KBM-7 (cell line): ENCODE measurements at places on chromosomes 6 and 20.
A peak's percentile ranks its signal among the peaks of the same experiment; 100 is the strongest.

- DNase-seq, result no peak
Observed at GRCh38 chr6:162857326-162857725, 129.6 kb downstream of the PACRG start.

GRCh38 chr6:44176130-44176761, 17.6 kb downstream of the CAPN11 start:
- no peak for DNase-seq

DNA sequence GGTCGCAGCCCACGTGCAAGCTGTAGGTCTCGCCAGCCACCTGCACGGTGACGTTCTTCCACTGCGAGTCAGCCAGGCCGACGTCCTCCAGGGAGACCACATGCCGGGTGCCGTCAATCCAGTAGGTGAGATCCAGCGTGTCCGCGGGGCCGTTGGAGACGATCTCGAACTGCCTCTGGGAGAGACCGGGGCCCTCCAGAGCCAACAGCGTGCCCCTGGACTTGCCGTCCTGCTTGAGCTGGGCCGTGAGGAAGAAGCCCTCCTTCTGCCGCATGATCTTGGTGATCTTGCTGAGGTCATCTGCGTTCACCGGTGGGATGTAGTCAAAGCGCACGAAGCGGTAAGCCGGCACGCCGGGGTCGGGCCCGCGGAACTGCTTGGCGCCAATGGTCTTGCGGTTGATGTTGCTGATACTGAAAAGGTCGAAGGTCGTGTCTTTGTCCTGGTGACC, 5.1 kb downstream of the THBS2 start:
- DNase-seq, result no peak

- DNase-seq, result no peak
Observed at GRCh38 chr6:136710877-136711552, 81.3 kb downstream of the MAP3K5 start.

DNA sequence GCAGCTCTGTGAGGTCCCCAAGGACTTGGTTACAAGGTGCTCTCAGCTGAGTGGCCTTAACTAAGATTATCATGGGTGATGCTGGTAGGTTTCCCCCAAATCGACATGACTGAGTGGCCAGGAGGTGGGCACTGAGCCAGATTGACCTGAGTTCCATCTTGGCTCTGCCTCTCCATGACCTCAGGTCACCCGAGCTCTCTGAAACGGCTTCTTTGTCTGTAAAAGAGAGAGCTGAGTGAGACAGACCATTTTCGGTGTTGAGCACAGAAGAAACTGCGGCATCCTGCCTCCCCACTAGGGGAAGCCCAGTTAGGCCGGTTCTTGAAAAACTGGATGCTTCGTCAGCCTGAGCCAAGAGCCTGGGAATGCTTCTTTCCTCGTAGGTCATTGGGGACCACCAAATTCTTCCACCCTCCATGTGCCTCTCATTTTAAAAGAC, 14.1 kb upstream of the STX16 start:
- no peak for DNase-seq

DNA sequence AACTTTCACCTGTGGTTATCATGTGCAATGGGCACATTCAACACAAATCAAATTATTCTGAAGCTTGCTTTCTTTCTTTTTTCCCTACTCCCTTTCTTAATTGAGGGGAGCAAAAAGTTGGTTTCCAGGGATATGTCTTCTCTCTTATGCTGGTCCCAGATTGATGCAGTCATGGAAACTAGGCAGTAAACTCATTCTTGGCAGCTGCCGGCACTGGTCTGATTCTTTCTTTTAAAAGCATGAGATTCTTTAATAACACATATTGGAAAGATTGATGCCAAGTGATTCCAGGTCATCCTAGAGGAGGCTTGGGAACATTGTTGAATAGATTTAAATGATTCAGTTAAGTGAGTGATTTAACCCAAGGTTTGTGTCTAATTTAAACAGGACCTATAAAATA, 29.0 kb downstream of the PTPRA start:
- no peak for DNase-seq

- DNase-seq, result no peak
Observed at GRCh38 chr20:63697868-63698545, 1.6 kb downstream of the TNFRSF6B start.

DNA sequence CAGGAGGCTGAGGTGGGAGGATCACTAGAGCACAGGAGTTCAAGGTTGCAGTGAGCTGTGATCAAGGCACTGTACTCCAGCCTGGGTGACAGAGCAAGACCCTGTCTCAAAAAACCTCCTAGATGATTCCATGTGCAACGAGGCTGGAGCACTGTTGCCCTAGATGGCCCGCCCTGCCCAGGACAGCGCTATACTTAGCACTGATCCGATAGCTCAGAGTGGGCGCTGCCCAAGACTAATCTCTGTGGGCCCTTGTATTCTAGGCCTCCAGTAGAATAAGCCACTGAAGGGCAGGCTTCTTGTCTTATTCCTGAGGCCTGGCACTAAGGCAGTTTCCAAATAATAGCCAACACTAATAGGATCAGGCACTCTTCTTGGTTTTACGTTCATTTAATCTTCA, 41.0 kb downstream of the STK35 start:
- no peak for DNase-seq

DNA sequence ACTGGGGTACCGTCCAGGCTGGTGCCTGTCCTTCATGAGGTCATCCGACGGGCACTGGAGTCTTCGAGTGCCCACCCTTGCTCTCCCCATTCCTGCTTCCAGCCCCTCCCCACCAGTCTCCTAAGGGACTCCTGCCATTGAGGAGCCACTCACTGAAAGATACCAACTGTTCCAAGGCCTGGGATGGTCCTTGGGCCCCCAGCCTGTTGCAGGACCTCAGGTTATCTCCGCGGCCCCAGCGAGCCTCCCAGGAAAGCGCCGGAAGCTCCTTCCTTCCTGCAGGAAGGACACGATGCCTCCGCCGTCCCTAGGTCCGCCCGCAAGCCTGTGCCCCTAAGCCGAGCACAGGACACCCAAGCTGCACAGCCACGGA, 1.2 kb downstream of the NKAIN4 start:
- DNase-seq, result no peak

GRCh38 chr6:47701363-47701762, 3.0 kb downstream of the ADGRF4 start:
- DNase-seq, result no peak

GRCh38 chr6:74902089-74902488, 303.8 kb downstream of the COL12A1 start:
- DNase-seq, result no peak

GRCh38 chr6:36386495-36387439, 702 bp downstream of the ETV7 start:
- DNase-seq, result peak; percentile 19

DNA sequence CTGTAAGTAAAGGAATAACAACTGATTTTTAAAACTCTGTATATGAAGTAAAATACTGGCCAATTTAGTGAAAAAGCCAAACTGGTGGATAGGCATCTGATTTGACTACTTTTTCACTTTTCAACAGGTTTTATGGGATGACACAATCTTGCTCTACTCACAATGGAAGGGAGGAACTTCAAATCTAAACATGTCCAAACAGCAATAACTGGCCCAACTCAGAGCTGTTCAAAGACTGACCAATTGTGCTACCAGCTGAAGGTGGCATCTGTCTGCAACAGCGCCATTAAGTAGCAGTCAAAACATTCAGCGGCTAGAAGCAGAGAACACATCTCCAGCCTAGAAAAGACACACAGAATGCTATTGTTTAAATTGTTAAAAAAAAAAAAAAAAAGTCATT, 44.6 kb downstream of the SESN1 start:
- DNase-seq, result no peak

GRCh38 chr20:24501764-24502556, 32.5 kb downstream of the SYNDIG1 start:
- DNase-seq, result no peak

DNA sequence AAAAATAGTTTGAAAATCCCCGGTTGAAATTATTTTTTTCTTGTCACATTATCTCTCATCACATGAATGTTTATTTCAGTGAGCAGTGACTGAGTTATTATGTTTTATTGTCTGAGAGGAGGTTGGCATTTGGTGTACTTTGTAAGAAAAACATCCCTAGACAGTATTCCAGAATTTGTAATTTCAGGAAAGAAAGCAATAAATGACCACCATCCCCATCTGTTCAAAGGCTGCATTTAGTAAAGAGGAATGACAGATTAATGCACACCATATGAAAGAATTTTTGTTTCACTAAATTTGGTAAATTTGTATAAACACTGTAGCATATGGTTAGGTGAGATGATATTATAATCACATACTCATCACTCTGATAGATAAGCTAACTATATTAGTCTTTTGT, 57.1 kb upstream of the FUT9 start:
- DNase-seq, result no peak

GRCh38 chr6:80282913-80283554, 176.6 kb downstream of the BCKDHB start:
- no peak for DNase-seq

GRCh38 chr20:53736122-53736756, 142.6 kb upstream of the ZNF217 start:
- DNase-seq, result no peak

DNA sequence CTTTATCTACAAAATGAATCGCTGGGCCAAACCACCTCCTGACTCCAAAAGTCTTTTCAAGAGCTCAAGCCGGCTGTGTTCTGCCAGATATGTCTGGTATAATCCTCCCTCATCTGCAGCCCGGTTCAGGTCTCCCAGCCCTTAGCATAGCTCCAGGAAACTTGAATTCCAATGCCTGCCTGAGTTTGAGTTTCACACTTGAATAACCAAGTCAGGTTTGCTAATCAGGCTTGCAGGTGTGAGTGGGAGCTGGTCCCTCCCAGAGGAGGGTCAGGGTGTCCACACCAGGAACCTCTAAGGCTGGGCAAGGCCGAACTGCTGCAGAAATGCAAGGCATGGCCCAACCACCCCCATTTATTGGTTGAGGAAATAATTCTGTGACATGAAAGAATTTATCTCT, 96.6 kb downstream of the TMEM242 start:
- no peak for DNase-seq

DNA sequence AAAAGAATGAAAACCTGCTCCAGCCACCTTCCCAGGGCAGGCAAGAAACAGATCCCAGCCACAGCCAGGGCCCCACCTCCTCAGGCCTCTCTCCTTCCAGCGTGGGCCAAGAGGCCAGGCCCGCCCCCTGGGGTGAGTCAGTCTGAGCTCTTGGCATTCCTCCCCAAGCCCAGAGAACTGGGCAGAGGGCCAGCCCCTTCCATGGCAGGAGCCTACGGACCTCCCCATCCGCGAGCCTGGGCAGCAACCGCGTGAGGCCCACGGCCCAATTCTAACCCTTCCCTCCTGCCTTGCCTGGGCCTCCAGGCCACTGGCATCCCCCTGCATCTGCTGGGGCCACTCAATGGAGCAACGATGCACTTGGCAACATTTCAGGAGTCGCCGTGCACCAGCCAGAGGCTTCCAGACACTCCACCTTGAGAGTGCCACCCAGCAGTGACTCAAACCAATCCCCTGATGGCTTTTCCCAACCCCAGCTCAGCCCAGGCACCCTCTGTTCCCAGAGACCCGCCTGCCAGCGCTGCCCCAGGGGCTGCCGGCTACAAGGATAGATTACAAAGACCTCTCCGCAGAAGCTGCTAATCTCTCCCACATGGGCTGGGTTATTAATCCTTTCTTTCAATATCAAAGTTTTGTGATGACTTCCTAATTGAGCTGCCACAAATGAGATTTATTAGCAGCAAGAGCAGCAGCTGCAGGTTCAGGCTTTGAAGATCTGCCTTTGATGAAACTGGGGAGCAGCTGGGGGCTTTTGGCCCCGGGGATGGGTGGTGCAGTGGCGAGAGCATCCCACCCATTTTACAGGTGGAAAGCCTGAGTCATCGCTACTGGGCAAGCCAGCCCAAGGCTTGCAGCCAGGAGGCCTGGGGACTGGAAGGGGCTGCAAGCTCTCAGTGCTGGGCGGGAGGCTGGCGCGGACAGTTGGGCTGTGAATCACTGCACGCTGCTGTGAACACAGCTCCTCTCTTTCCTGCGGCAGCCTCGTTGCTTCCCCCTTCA, 85.7 kb downstream of the NFATC2 start:
- peak; percentile 51 for DNase-seq

GRCh38 chr6:36235309-36235708, 34.6 kb upstream of the PNPLA1 start:
- DNase-seq, result peak; percentile 4

GRCh38 chr6:110270165-110270564, 88.0 kb downstream of the METTL24 start:
- DNase-seq, result no peak

GRCh38 chr6:21612067-21612745, 18.7 kb downstream of the SOX4 start:
- no peak for DNase-seq

DNA sequence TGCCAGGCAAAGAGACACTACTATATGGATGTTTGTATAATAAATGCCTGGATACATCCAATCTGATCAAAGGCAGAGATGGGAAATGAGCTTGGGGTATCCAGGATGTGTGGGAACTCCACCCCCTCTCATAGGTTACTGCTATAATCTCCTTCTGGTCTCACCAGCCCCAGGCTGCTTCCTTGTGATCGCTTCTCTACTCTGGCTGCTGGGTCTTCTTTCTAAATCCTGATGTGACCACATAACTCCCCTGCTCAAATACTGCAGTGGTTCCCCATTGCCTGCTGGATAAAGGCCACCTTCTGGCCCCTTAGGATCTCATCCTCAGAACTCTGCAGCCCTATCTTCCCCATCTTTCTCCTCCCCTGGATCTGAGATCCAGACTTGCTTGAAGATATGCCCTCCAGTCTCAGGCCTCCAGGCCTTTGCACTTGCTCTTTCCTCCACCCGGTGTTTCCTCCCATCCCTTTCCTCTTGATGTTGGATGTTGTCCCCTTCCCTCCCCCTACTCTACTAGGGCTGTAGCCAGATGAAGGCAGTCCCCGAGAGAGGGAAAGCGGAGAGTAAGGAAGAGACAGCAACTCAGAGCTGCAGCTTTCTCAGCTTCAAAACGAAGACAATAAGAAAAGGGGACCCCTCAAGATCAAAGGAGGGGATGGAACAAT, 828 bp upstream of the XKR7 start:
- DNase-seq, result peak; percentile 12

GRCh38 chr6:154403788-154404187, 47.2 kb upstream of the IPCEF1 start:
- peak; percentile 5 for DNase-seq

DNA sequence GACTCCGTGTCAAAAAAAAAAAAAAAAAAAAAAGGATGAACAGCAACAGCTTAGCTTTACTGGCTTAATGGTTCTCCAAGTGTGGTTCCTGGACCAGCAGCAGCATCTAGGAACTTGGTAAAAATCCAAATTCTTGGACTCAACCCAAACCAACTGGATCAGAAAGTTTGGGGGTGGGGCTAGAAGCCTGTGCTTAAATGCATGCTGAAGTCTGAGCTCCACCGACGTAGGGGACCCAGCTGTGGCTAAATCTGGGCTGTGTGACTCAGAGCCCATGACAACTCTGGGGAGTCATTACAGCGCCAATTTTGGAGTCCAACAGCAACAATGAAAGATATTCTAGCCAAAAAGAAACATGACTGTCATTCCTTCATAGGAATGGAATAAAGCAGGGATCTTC, 13.6 kb upstream of the CHD6 start:
- no peak for DNase-seq
